Left colon (tissue), 2 donors: ENCODE measurements at places on chromosomes 7 and 10.
A peak's percentile ranks its signal among the peaks of the same experiment; 100 is the strongest.

DNA sequence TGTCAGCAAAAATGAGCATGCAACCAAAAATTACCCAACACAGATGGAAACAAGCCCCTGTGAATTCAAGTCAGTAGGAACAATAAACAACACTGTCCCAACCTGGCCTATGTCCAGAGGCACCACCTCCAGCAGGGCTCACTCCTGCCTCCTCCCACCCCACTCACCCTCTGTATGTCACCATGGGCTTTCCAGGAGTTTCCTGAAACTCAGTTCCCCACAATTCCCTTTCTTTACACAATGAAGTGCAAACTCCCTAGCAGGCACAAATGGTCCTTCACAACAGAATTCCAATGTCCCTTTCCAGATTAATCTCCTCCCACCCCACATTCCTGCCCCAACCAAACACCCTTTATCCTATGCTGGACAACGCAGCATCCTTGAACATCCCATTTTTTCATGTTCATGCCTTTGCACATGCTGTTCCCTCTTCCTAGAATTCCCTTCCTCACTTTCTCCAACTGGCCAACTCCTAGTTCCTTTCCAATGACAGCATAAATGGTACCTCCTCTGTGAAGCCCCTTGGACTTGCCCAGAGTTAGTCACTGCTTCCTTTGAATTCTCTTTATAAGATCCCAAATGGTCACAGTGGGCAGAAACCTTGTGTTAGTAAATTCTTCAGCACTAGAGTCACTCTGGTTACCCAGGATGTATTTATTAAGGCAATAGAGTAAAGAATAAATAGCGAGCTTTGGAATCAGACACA, 157.5 kb downstream of the SLIT1 start:
- DNase-seq: no peak

- no peak for DNase-seq
Observed at GRCh38 chr10:36736311-36736710, 389.1 kb upstream of the ANKRD30A start.

- no peak for DNase-seq
Observed at GRCh38 chr10:12252882-12253546, 57.0 kb downstream of the CDC123 start.

DNA sequence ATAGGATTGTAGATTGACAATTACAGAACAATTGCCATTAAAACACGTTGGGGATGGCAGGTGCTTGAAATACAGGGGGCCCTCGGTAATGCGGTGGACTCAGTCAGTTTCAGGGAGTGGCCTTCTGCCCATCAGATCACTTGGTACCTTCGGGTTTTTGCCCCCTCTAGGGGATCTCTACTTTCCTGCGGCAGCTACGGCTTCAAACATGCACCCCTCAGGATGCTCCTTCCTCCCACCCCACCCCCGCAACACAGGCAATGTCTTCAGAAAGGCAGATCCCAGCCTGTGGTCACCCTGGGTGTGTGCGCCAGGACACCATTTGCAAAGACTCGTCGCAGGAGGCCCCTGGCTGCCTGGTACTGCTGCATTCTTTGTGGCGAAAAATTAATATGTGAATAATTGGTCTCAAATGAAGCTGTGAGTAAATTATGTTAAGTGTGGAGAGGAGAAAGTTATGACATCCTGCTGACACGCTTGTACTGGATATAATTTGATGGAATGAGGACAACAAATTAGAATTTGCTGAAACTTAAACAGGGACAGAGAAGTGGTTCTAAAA, 431.0 kb upstream of the MKI67 start:
- DNase-seq: no peak

DNA sequence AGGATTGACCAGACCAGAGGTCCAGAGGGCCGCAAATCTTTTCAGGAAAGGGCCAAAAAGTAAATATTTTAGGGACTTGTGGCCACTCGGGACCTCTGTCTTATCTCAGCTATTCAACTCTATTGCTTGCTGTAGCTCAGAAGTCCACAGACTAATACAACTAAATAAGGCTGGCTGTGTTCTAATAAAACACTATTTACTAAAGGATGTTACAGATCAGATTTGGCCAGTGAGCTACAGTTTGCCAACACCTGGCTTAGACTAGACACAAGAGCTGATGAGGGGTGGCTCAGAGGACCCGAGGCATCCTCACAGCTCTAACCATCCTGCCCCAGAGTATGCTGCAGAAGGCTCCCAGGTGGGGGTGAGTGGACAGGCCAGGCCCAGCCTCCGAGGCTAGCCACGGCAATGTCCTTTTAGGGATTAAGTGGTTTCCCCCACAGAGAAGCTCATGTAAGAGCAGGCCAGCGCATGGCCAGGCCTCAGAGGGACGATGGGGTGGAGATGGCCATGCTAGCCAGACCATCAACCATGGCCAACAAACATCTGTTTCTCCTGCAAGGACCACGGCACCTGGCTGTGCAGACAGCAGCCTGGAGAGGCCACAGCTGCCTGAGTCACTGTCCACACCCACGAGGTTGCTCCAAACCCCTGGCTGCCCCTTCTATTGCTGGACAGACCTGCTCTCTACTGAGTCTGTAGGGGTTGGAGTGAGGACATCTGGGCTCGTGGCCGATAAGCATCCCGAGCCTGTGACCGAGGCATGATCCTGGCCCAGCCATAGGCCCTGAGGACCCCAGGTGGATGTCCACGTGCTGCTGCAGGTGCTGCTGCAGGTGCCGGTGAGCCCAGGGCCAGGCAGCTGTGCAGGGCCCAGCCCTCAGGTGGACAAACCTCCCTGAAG, 76.5 kb downstream of the AFAP1L2 start:
- no peak for DNase-seq

DNA sequence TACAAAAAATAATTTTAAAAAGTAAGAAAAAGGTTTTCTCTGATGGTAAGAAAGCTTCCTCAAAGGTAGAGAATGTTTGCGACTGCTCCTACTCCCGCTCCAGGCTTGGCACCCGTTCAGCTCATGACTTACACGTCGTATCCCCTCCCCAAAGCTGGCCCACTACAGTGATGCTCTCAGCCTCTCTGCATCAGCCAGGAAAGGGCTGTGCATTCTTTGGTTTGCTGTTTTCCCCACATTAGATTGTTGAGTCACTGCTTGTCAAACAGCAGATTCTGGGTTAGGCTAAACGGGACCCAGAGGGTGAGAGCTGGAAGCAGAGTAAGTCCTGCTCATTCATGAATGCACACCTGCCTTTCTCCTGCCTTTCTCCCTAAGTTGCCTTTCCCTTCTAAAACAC, 54.7 kb upstream of the NMT2 start:
- no peak for DNase-seq

DNA sequence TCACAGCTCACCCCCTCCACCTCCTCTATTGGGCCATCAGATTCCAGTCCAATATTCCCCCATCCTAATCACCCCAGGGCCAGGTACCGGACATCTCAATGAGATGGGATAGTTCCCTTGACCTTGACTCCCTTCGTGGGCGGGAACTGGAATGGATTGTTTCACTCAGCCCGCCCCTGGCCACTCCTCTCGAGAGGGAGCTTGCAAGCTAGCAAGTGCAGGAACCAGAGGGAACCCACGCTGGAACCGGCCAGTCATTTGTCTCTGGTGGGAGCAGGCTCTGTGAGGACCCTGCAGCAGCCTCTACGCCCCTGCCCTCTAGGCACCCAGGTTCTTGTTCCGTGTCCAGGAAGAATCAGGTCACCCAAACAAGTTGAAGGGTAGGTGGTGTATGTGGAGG, 11.0 kb upstream of the RADIL start:
- no peak for DNase-seq

DNA sequence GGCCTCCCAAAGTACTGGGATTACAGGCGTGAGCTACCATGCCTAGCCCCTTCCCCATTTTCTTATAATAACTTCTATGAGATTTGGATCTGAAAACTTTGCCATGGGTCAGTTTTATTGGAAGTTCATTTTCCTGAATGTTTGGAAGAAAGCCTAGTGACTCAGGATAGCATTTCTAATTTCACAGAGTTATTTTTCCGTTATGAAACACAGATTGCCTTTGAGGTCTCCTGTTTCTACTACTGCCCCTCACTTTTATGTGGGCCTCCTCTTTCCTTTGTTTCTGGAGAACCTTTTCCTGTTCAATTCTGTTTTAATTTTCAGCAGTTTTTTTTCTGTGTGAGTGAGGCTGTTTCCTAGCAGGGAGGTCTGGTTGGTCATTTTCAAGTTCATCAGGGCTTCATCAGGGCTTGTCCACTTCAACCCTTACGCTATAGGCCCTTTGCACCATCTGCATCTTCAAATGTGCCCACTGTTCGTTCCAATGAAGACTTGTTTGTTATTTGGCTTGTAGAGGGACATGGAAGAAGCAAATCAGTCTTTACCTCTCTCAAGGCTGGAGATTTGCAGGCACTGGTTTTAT, 58.7 kb downstream of the BMPR1A start:
- DNase-seq: no peak

DNA sequence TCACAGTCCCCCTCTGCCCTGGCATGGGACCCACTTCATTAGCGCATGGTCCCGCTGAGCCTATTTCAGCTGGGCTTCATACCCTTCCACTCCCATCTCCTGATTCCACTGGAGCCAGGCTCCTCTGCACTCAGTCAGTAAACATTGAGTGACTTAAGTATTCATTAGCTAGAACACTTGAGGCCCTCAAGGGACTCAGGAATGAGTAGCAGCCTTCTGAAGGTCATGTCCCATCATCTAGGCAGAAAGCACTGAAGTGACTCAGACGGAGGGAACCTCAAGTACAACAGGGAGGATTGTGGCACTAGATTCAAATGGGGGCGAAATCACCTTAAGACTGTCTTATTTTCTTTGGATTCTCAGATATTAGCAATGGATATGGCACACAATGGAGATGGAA, 186.6 kb upstream of the INHBA start:
- DNase-seq: no peak

DNA sequence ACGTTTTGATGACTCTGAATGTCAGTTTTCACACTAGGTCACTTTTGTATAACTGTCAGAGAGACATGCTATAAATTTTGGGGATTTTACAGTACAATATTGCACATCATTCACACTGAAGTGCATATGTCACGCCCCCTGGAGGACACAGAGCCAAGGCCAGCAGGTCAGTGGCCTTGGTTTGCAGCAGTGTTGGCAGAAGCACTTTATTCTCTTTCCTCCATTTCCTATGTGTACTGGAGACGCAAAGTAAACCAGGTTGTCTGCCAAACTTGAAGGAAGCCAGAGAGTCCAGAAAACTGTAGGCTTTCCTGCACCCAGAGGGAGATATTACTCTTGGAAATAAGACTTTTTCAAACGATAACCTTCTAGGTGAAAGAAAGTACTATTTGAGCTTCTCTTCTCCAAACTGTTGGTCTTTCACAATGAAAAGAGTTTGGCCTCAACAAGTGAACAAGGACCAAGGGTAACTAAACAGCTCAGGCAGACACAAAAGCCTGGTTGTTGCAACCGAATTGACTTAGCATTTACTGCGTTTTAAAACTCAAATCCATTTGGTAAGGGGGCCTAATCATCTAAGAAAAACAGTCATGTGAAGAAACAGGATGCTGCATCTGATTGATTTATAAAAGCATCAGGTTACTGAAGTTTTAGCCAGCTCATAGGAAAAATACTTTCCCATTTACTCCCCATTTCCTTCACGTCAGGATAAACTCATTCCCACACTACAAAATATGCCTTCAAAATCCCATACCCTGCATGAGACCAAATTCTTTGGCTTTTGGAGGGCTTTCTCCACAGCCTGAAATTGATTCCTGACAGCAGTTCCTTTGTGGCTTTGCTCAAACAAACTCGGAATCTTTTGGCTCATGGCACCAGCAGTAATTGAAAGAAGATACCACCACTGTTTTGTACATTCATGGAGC, 83.0 kb upstream of the SEC61G start:
- peak; percentile 38 for DNase-seq

DNA sequence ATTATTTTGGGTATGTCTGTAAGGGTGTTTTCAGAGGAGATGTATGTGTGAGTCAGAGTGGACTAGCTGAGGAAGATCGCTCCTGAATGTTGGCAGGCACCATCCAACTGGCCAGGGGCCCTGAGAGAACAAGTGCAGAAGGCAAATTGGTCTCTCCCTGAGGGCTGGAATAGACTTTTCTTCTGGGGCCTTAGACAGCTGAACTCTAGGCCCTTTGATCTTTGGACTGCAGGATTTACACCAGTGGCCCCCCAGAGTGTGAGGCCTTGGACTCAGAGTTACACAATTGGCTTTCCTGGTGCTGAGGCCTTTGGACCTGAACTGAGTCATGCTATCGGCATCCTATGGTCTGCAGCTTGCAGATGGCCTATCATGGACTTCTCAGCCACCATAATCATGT, 217.2 kb downstream of the REEP3 start:
- DNase-seq: no peak

DNA sequence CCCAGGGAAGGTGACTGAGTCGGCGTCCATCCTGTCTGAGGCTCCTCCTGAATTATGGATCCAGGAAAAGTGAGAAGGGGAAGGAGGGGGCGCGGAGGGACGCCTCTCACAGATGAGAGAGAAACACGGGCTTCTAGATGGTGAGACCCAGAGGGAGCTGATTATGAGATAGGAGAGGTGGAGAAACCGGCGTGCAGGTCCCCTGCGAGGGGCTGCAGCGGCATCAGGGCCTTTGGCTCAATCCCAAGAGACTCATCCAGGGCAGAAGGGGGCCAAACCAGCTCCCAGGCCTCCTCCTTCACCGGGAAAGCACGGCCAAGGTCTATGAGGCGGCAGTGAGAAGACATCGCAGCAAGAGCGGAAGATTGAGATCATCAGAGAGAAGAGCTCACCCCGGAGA, 70.8 kb downstream of the TCERG1L start:
- no peak for DNase-seq

- no peak for DNase-seq
Observed at GRCh38 chr10:101617824-101618568, 29.9 kb downstream of the DPCD start.

- DNase-seq: no peak
Observed at GRCh38 chr7:41754046-41754445, 51.2 kb upstream of the INHBA start.

GRCh38 chr7:81693080-81693479, 76.8 kb downstream of the HGF start:
- DNase-seq: no peak

- no peak for DNase-seq
Observed at GRCh38 chr7:156842740-156843140, 50.2 kb downstream of the LMBR1 start.

DNA sequence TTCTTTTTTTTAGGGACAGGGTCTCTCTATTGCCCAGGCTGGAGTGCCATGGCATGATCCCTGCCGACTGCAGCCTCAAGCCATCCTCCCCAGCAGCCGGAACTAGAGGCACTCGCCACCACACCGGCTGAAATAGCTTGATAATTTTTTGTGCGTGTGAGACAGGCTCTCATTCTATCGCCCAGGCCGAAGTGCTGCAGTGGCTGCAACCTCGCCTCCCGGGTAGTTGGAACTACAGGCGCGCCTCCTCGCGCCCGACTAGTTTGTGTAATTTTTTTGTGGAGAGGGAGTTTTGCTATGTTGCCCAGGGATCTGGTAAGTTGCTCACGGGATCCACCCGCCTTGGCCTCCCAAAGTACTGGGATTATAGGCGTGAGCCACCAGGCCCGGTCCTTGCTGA, 1.9 kb downstream of the BUD23 start:
- DNase-seq: no peak

GRCh38 chr7:923108-924041, 31.1 kb downstream of the ADAP1 start:
- peak; percentile 92 for DNase-seq

DNA sequence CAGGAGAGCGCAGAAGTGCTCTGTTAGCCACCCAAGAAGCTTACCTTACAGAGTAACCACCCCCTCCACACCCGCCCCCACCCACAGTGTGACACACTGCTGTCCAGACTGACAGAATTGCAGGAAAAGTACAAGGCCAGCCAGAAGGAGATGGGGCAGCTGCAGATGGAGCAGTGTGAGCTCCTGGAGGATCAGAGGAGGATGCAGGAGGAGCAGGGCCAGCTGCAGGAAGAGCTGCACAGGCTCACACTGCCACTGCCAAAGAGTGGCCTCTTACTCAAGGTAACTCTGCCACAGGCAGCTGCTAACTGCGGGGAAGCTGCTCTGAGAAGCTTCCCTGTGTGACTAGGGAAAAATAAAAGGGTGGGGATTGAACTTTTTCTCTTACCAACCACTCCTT, 17.6 kb downstream of the CCDC136 start:
- DNase-seq: no peak
